ENCODE measurements at places on chromosomes 1 and 21. TPM values are rescaled to one million over a fixed set of nuclear protein-coding genes. Genes with fewer than 3 reads are reported as not detected.

DNA sequence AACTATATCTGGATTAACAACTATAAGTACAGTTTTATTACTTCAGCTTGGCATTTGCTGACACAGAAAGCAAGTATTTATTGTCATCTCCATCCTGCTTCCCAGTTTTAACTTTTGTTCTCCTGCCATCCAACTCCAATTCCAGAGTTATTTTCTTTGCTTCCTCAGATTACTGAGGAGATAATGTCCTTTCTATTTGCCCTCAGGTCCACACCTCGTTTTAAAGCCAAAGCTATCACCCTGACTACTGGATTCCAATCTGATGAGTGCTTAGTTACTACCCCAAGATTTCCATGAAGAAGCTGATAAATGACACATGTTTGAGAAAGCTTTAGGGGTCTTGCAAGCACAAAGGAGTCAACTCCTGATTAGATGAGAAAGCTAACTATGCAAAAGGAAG, 25.2 kb downstream of the ACKR1 start:
- DNase-seq = no peak

LCE3D gene
- not detected for total RNA-seq

- peak; percentile 19 for DNase-seq
Observed at GRCh38 chr1:56866656-56867055, 12.1 kb downstream of the C8A start.

H6PD gene
- total RNA-seq = 20.3 TPM

SMIM1 gene
- total RNA-seq = 2.1 TPM

MACF1 gene
- total RNA-seq = 440 TPM

- no peak for DNase-seq
Observed at GRCh38 chr21:44574457-44575306, 1.2 kb downstream of the KRTAP10-4 start.
